COLO829 (cell line): ENCODE measurements at places on chromosomes 13 and 19.

DNA sequence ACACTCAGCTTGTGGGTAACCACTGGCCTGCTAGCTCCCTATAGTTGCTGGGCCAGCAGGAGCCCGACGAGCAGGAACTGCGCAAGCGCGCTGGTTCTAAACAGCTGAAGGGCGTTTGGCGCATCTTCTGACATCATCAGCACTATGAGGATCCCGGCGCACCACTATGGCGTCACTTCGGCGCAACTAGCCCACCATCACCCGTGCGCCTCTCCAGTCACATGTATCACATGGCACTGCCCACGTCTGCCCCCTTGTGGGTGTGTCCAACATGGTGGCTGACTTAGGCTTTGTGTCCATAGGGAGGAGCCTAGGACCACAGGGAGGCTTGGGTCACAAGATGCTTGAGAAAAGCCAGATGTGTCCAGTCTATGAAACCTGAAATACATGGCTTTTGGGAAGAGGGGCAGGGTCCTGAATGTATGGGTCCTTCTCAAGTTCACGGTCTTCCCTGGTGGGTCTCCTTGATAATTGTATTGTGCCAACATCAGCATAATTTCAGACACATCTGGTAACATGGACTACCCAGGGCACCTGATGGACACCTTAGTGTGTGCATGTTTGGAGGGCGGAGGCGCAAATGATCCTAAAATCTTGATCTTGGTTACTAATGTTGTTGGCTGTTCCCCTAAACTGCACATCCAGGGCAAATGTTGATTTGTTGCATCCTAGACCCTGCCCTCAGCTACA, 18.0 kb downstream of the KLK4 start:
- no peak for DNase-seq

DNA sequence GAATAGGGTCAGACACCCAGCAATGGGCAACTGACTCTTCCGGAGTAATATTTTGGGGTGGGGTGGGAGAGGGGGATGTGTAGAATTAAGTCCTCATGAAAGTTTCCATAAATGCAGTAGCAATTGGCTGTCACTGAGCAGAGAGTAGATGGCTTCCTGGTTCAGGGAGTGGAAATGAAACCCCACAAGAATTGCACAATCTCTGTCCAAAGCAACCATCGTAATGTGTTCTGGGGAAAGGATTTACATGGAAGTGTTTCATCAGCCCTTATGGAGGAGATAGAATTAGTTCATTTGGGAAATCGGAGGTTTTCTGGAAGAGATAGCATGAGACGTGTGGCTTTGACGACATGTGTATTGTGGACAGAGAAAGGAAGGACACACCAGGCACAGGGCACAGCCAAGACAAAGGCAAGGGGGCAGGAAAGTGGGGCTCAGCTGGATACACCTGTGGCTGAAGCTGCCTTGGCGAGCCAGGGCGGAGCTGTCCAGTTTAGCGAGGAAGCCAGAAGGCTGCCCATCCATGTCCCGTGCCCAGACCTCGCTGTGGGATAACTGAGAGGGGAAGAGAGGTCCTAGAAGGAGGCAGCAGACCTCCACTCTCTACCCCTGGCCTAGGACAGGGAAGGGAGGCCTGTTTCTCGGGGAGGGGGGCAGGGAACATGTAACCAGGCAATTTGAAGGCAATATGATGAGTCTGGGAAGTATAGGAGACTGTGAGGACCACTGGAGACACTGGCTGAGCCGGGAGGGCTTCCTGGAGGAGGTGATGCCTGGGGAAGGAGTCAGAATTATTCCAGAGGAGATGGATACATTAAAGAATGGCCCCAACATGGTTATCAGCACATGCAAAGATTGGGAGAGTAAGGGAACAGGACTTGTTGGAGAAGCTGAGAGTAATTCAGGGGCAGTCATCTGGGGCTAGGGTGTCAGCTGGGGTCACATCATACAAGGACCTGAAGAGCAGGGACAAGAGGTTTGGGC, 2.6 kb upstream of the CLEC4G start:
- no peak for DNase-seq

- DNase-seq: no peak
Observed at GRCh38 chr19:58529405-58529804, 9.8 kb upstream of the ZBTB45 start.

DNA sequence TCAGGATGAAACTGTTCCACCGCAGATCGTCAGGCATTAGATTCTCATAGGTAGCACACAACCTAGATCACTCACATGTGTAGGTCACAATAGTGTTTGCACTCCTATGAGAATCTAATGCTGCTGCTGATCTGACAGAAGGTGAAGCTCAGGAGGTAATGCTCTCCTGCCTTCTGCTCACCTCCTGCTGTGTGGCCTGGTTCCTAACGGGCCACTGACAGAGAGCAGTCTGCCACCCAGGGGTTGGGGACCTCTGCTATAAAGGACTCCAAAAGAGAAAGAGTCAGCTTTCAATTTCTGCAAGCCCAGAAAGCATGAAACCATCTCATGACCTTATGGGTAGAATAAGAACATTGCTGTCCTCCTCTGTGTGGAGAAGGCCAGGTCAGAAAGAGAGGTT, 43.5 kb upstream of the PCCA start:
- DNase-seq: no peak

- no peak for DNase-seq
Observed at GRCh38 chr19:14472202-14472938, 2.8 kb downstream of the PTGER1 start.

DNA sequence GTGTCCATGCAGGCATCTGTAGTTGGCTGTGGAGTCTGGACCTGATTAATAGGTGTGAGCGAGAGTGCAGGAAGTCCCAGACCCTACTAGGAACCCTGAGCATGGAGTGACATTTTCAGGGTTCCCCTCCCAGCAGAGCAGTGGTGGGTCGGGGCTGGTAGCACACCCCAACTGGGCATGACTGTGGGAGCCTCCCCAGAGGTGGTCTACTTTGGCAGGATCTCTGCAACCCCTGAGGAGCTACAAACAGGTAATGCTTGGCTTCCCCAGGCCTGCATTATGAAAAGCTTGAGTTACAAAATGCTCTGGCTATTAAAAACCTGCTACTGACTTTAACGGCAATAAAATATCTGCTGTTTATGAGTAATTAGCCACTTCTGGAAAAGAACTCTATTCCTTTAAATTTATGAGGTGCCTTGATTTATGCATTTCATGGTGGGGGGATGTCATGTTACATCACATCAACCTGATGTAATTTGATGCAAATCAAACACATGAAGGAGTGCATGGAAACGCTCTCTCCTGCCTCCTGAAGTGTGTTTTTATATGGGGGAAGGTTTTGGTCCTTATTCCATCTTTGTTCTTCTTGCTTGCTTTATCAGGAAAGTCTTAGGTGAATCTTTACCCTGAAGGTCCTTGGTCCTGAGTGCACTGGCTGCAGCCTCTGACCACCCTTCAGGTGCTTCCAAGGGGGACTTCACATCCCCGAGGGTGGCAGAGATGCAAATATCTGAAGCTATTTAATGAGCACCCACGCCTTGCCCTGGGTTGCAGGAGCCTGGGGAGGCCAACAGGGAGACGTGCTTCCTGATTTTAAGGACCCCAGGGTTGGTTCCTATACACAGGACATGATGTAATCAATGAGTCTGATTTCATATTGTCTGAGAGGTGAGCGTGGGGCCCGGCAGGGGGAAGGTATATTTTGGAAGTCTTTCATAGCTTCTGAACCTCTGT, 54.0 kb downstream of the ZNF536 start:
- no peak for DNase-seq

GRCh38 chr13:31361673-31362072, 161.9 kb downstream of the B3GLCT start:
- DNase-seq: no peak

DNA sequence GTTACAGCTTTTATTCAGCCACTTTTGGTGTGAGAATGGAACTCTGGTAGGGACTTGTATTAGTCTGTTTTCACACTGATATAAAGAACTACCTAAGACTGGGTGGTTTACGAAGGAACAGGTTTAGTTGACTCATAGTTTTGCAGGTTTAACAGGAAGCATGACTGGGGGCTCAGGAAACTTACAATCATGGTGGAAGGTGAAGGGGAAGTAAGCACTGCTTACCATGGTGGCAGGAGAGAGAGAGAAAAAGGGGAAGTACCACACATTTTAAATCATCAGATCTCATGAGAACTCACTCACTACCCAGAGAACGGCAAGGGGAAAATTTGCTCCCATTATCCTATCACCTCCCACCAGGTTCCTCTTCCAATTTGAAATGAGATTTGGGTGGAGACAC, 942.2 kb downstream of the PCDH17 start:
- no peak for DNase-seq

DNA sequence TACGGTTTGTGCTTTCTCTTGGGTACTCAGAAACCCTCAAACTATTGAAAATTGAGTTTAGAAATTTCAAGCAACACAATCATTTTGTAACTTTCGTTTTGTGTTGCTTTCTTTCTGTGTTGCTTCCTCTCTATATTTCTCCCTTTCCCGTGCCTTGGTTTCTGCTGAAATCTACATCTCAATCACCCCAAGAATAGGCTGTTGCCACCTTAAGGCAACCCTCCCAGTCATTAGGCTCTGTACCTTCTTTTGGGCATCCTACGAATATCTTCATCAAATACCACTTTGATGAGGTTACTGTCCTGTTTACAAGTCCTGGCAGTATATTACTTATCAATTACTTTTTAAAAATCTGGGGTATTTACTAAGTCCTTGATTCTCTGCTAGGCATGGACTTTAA, 621.6 kb downstream of the GPC6 start:
- DNase-seq: no peak

DNA sequence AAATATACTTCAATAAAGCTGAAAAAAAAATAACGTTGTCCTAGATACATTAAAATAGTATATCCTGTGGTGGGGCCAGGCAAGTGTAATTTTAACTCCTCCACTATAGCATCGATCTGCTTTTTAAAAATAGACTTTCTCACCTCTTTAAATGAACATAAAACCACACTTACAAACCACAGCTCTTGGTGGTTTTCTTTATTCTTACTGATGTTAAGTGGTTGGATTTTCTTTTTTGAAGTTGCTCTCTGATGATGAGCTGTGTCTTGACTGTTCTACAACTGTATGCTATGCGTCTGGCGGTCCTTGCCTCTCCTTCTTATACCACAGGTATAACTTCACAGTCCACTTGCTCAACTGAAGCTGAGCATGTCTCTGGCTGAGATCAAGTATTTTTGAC, 721.5 kb upstream of the KLHL1 start:
- no peak for DNase-seq

DNA sequence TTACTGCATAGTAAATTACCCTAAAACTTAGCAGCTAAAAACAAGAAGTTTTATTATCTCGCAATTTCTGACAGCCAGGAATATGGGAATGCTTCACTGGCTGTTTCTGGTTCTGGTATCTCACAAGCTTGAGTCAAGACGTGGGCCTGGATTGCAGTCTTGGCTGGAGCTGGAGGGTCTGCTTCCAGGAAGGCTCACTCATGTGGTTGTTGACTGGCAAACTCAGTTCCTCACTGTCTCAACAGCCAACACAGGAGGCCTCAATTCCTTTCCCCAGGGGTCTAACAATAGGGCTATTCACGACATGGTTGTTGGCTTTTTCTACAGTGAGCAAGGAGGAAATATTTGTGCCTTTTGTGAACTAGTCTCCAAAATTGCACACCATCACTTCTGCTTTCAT, 146.3 kb downstream of the GPC5 start:
- DNase-seq: peak; percentile 67

- no peak for DNase-seq
Observed at GRCh38 chr13:109810761-109811510, 24.6 kb upstream of the IRS2 start.

DNA sequence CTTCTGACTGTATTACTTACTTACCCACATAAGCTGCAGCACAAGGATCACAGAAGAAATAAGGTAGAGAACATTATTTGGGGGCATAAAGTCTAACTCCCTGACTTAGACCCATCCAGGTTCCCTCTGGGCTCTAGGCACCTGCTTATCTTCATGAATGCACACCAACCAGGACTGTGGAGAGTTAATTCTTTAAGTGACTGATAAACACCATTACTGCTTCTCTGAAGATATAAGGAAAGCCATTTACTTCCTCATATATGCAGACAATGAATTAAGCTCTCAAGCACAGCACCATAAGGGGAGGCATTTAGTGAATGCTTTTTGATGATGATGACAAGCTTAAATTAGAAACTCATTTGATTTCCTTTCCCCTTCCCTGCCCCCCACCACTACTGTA, 22.5 kb downstream of the OBI1 start:
- DNase-seq: no peak
